Neural progenitor cell (in vitro differentiated cells): ENCODE measurements at places on chromosomes 12 and 14. TPM values are rescaled to one million over a fixed set of nuclear protein-coding genes. Genes with fewer than 3 reads are reported as not detected.
A peak's percentile ranks its signal among the peaks of the same experiment; 100 is the strongest.

DNA sequence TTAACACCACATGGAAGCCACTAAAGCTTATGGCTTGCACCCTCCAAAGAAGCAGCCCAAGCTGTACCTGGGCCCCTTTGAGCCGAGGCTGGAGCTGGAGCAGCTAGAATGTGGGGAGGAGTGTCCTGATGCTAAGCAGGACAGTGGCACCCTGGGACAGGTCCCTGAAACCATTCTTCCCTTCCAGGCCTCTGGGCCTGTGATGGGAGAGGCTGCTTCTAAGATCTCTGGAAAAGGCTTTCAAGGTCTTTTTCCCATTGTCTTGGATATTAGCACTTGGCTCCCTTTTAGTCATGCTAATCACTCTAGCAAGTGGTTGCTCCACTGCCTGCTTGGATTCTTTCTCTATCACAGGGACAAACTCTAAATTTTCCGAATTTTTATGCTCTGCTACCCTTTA lies 40.9 kb downstream of the OSBPL8 start:
- DNase-seq, result no peak
- H3K4me3 ChIP-seq, result no peak overlapping the region
- H3K36me3 ChIP-seq, result peaks cover 3% of the 10 kb centered on the region
- no peak overlapping the region for H3K27ac ChIP-seq
- H3K4me1 ChIP-seq, result no peaks in the 10 kb centered on the region

DNA sequence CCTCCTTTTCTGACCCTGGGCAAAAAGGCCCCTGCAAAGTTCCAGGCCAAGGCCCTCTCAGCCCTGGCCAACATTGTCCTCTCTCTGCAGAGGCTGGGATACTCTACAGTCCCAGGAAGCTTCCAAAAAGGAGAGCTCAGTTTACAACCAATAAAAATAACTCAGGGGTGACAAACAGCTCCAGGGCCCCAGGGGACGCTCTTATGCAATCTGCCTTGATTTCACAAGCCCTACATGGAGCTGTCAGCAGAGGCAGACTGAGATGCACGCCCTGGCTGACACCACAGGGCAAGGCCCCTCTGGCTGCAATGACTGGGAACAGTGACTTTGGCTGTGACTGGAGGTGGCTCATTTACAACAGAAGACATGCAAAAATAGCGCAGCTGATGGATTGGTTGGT lies 129.0 kb upstream of the MED13L start:
- no peak for DNase-seq
- peaks cover 3% of the 10 kb centered on the region for H3K4me1 ChIP-seq

Gene CLEC6A
- total RNA-seq, result not detected in 2 replicates

- no peaks in the 10 kb centered on the region for H3K36me3 ChIP-seq
- no peak overlapping the region for H3K27ac ChIP-seq
- H3K4me1 ChIP-seq, result no peaks in the 10 kb centered on the region
- H3K27me3 ChIP-seq, result no peaks in the 10 kb centered on the region
- peak; percentile 9 for DNase-seq
- H3K4me3 ChIP-seq, result no peak overlapping the region
These were observed 92.9 kb downstream of the SLCO1B1 start for GRCh38 chr12:21223930-21224329.

Gene PKP2
- total RNA-seq, result 10.6 and 11.1 TPM in 2 replicates

- no peak for DNase-seq
- no peak overlapping the region for H3K4me3 ChIP-seq
- no peak overlapping the region for H3K27ac ChIP-seq
- H3K36me3 ChIP-seq, result peaks cover 34% of the 10 kb centered on the region
- peaks cover under 1% of the 10 kb centered on the region for H3K4me1 ChIP-seq
These were observed 74.5 kb downstream of the FERMT2 start for GRCh38 chr14:52876311-52876710.

- DNase-seq, result no peak
- H3K27ac ChIP-seq, result no peak overlapping the region
- no peak overlapping the region for H3K4me3 ChIP-seq
- H3K27me3 ChIP-seq, result no peaks in the 10 kb centered on the region
- no peaks in the 10 kb centered on the region for H3K36me3 ChIP-seq
These were observed 92.3 kb upstream of the LMNTD1 start for GRCh38 chr12:25645427-25645826.

Gene LRRIQ1
- total RNA-seq, result 4.7 and 25.5 TPM in 2 replicates

GRCh38 chr14:22003461-22003860 lies 329.8 kb upstream of the OR4E1 start:
- peaks cover 7% of the 10 kb centered on the region for H3K27me3 ChIP-seq
- DNase-seq, result no peak
- H3K36me3 ChIP-seq, result no peaks in the 10 kb centered on the region

Gene CD4
- 2.0 and 2.5 TPM in 2 replicates for total RNA-seq

DNA sequence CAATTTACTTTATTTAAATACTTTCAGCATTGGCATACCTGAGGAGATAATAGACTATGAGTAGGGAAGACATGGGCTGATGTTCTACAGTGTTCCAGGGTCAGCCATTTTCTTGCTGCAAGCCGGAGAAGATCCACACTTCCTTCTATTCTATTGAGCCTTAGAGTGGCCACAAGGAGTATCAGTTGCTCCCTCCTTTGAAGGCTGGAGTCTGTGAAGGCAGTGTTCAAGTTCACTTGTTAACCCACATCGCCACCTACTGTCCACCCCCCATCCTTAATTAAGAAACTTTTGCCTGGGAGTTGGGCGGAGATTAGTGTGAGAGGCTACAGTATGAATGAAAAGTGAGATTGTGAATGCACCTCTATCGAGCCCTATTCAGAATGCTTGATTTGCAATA lies 666.6 kb downstream of the NRXN3 start:
- H3K27ac ChIP-seq, result no peak overlapping the region
- H3K4me1 ChIP-seq, result no peaks in the 10 kb centered on the region
- DNase-seq, result peak; percentile 71
- H3K4me3 ChIP-seq, result no peak overlapping the region
- no peaks in the 10 kb centered on the region for H3K27me3 ChIP-seq
- no peaks in the 10 kb centered on the region for H3K36me3 ChIP-seq

GRCh38 chr12:29082522-29082921 lies 66.6 kb upstream of the FAR2 start:
- no peaks in the 10 kb centered on the region for H3K36me3 ChIP-seq
- H3K27me3 ChIP-seq, result no peaks in the 10 kb centered on the region
- H3K27ac ChIP-seq, result no peak overlapping the region
- no peak for DNase-seq
- no peaks in the 10 kb centered on the region for H3K4me1 ChIP-seq

- no peak for DNase-seq
- no peaks in the 10 kb centered on the region for H3K36me3 ChIP-seq
- no peak overlapping the region for H3K27ac ChIP-seq
These were observed 17.0 kb downstream of the DTD2 start for GRCh38 chr14:31440280-31440679.

Gene MYH6
- 0.03 TPM in 1 of 2 replicates, not detected in the other for total RNA-seq

DNA sequence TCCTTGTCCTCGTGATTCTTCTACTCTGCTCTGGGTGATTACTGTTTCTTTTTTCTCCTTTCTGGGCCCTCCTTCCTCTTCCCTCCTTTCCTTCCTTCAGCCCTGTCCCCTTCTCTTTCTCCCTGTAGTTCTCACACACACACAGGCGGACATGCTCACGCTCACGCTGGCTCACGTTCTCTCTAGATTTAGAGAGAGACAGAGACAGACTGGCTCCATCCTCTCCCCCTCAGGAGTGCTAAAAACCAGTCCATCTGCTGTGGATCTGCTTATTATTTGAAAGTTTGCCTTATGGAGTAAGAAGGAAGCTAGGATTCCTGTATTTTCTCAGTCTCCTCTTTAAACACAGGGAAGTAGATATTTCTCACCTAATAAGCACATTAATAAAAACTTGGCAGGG lies 48.1 kb downstream of the KCNA1 start:
- peaks cover 27% of the 10 kb centered on the region for H3K27me3 ChIP-seq
- H3K27ac ChIP-seq, result no peak overlapping the region
- no peaks in the 10 kb centered on the region for H3K36me3 ChIP-seq

GRCh38 chr14:34692348-34692747 lies 22.0 kb downstream of the CFL2 start:
- no peaks in the 10 kb centered on the region for H3K36me3 ChIP-seq
- DNase-seq, result no peak
- no peaks in the 10 kb centered on the region for H3K4me1 ChIP-seq
- H3K27ac ChIP-seq, result no peak overlapping the region
- H3K27me3 ChIP-seq, result no peaks in the 10 kb centered on the region
- no peak overlapping the region for H3K4me3 ChIP-seq

- no peak for DNase-seq
- no peaks in the 10 kb centered on the region for H3K4me1 ChIP-seq
- no peaks in the 10 kb centered on the region for H3K36me3 ChIP-seq
- H3K4me3 ChIP-seq, result no peak overlapping the region
These were observed 52.5 kb upstream of the PLEKHG7 start for GRCh38 chr12:92650228-92650822.

Gene KIF26A
- total RNA-seq, result 6.1 and 40.2 TPM in 2 replicates

DNA sequence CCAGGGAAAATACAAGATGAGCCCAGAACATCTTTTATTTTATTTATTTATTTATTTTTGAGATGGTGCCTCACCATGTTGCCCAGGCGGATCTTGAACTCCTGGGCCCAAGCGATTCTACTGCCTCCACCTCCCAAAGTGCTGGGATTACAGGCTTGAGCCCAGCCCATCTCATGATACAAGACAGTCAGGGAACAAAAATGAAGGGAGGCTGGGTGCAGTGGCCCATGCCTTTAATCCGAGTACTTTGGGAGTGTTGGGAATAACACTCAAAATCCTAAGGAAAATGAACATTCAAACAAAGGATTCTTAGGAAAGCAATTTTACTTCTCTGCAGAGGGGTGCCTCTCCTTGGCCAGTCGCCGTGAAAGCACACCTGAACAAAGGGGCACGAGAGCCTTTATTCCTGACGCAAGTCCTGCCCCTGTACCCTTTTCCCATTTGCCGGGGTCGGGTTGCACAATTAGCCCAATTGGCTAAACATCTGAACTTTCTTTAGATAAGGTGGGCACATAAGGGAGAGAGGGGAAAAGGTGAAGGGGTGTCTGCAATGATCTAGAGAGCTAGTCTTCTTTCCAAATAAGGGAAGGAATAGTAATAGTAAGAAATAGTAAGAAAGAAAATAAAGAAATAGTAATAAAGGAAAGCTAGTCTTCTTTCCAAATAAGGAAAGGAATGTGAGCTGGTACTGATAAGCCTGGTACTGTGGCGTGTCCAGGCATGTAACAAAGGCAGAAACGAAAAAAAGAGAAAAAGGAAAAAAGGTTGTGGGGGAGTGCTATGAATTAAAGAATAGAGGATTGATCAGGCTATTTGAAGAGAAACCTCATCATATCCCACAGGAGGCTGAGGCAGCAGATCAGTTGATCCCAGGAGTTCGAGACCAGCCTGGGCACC lies 13.4 kb downstream of the NCAPD2 start:
- H3K4me3 ChIP-seq, result peak overlapping the region; percentile 11
- peaks cover 20% of the 10 kb centered on the region for H3K4me1 ChIP-seq
- H3K27ac ChIP-seq, result peak overlapping the region; percentile 81
- no peaks in the 10 kb centered on the region for H3K27me3 ChIP-seq
- DNase-seq, result peak; percentile 49

- DNase-seq, result no peak
- H3K27ac ChIP-seq, result no peak overlapping the region
- no peaks in the 10 kb centered on the region for H3K27me3 ChIP-seq
These were observed 9.7 kb downstream of the MPHOSPH9 start for GRCh38 chr12:123223241-123223668.

DNA sequence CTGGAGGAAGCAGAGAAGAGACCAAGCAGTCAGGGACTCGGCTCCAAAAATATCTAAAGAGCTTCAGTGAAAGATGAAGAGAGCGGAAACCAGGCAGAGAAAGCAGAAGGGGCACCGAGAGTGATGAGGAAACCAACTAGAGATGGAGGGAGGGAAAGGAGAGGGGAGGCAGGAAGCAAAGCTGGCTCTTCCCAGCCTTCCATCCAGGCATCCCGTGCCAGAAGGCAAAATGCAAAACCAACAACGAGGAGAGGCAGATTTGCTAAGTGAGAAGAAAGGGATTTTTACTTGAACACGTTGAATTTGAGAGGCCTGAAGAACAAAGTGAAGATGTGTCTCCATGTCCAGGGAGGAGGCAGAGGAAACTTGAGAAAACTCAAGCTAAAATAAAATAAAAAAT lies 90.1 kb downstream of the NUAK1 start:
- no peak for DNase-seq
- no peaks in the 10 kb centered on the region for H3K27me3 ChIP-seq
- no peaks in the 10 kb centered on the region for H3K4me1 ChIP-seq
- H3K36me3 ChIP-seq, result no peaks in the 10 kb centered on the region

Gene SERPINA12
- not detected in 2 replicates for total RNA-seq

- H3K4me3 ChIP-seq, result no peak overlapping the region
- H3K27me3 ChIP-seq, result no peaks in the 10 kb centered on the region
- no peak for DNase-seq
- no peak overlapping the region for H3K27ac ChIP-seq
These were observed 495.3 kb downstream of the NELL2 start for GRCh38 chr12:44380861-44381260.

Gene IRAK3
- 0.37 and 3.0 TPM in 2 replicates for total RNA-seq

GRCh38 chr14:44149597-44149996 lies 357.5 kb downstream of the FSCB start:
- peak; percentile 77 for DNase-seq
- H3K27ac ChIP-seq, result no peak overlapping the region
- H3K27me3 ChIP-seq, result no peaks in the 10 kb centered on the region

DNA sequence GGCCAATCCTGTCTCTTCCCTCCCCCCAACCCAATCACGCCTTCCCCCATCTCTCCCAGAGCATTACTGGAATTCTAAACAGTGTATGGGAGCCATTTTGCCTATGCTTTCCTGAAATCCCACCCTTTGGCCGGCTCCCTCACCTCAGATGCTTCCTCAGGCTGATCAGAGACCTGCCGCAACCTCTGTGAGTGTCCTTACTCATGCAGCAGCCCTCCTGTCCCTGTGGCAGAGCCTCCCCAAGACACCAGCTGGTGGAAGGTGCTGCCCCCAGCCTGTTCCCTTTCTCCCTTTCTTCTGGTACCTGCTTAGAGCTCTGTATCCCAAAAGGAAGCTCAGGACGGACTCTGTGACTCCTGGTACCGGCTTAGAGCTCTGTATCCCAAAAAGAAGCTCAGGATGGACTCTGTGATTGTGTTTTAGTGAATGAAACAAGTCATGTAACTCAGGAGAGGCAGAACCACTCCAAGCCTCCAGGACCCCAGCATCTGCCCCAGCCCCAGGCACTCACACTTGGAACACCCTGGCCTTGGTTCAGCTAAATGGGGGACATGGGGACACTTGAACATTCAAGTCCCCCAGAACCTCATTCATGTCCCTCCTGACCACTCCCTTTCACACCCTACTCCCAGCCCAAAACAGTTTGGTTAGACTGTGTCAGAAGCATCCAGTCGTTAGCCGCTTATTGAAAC lies 29.3 kb upstream of the RIN3 start:
- no peaks in the 10 kb centered on the region for H3K36me3 ChIP-seq
- DNase-seq, result no peak
- H3K27me3 ChIP-seq, result no peaks in the 10 kb centered on the region
- H3K4me1 ChIP-seq, result no peaks in the 10 kb centered on the region
- H3K4me3 ChIP-seq, result no peak overlapping the region

Gene PTPRQ
- 0.07 and 0.22 TPM in 2 replicates for total RNA-seq

GRCh38 chr12:75848431-75848925 lies 183.1 kb downstream of the PHLDA1 start:
- H3K4me3 ChIP-seq, result no peak overlapping the region
- H3K27me3 ChIP-seq, result no peaks in the 10 kb centered on the region
- no peak for DNase-seq
- no peaks in the 10 kb centered on the region for H3K4me1 ChIP-seq
- H3K36me3 ChIP-seq, result no peaks in the 10 kb centered on the region
